ENCODE measurements at places on chromosomes 5 and 9.

DNA sequence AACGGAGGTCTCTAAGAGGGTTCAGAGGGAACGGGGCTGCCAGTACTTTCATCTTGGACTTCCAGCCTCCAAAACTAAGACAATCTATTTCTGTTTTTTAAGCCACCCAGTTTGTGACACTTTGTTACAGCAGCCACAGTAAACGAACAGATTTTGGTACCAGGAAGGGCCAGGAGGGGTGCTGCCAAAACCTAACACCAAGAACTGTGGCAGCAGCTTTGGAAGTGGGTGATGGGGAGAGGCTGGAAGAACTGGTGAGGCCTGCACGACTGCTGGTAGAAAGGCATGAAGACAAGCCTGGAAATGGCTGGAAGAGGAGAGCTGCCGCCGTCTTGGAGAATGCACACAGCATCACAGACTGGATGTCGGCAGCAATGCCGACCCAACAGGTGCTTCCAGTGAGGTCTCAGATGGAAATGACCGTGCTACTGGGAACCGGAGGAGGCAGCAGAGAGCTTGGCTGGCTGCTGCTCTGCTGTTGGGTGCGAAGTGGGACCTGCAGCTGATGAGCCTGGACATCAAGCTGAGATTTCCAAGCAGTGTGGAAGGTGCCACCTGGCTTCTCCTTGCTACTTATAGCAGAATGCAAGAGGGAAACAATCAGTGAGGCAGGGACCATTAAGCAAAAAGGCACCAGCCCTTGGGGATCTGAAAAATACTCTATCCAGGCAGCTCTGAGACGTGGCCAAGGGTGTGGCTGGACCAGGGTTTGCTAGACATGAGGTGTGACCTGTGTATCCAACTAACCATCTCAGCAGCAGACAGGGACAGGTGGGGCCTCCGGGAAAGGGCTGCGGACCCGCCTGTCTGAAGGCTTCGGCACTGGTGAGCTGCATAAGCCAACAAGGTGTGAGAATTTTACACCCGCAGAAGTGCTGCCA lies 4.7 kb upstream of the TMEM210 start:
- DNase-seq = no peak

DNA sequence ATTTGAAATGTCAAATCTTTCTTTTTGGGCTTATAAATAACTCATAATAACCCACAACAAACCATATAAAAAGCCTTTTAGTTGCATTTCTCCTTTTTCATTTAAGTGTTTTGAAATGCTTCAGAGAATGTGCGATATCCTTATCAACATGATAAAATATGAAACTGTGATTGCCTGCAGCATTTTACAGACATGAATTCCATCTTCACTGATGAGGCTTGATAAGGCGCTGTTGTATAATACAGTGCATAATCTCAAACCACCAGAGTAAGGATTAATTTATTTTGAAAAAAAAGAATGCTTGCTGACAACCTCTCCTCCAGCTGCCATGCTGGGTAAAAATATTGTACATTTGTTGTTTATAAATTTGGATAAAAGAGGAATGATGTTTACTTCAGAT lies 216.8 kb downstream of the PBX3 start:
- no peak for DNase-seq

GRCh38 chr5:80764786-80765185 lies 110.0 kb upstream of the DHFR start:
- no peak for DNase-seq

GRCh38 chr5:79898611-79899010 lies 92.5 kb downstream of the MTX3 start:
- DNase-seq = no peak

GRCh38 chr9:115015018-115015635 lies 84.7 kb upstream of the TNFSF8 start:
- DNase-seq = no peak

DNA sequence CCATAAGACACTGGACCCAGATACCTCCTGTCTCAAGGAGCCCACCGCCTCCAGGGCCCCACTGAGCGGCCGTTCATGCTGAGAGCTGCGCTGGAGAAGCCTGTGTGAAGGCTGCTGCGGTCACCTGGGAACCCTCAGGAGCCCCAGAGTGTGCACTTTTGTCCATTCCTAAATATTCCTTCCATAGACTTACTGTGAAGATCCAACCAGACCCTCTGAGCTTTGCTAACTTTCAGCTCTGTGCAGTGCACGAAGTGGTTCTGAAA lies 119.5 kb downstream of the COL23A1 start:
- DNase-seq = no peak

GRCh38 chr9:124054582-124055227 lies 43.1 kb downstream of the LHX2 start:
- DNase-seq = no peak

GRCh38 chr5:63351164-63351563 lies 611.1 kb downstream of the HTR1A start:
- DNase-seq = no peak

GRCh38 chr5:95718203-95718602 lies 12.9 kb upstream of the RHOBTB3 start:
- DNase-seq = no peak

DNA sequence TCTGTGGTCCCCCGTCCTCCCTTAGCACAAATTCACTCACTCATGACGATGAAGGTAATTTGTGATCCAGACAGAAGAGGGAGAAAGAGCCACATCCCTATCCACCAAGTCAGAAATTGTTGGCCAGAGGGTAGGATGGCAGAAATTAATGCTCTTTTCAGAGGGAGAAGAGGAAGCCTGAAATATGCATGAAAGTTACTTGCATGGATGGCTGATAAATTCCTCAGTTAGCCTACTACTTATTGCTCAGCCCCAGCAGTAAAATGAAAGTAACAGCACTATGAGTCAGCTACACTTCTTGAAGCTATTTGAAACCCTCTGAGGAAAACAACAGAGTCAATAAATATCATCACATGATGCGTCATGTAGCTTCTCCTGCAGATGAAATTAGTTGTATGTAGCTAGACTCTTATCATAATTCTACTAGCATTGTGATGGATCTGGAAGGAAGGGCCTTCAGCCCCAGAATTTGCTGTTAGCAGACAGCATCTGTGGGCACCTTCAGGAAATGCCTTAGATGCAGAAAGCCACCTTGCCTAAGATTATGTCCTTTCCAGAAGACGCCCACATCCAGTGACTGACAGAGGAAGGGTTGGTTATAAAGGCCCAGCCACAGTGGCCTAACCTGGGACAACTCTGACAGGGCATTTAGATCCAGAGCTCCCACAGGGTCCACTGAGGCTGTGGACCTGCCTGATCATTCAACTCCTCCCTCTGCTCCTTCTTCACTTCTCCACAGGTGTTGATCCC lies 81.2 kb upstream of the CCDC112 start:
- no peak for DNase-seq

DNA sequence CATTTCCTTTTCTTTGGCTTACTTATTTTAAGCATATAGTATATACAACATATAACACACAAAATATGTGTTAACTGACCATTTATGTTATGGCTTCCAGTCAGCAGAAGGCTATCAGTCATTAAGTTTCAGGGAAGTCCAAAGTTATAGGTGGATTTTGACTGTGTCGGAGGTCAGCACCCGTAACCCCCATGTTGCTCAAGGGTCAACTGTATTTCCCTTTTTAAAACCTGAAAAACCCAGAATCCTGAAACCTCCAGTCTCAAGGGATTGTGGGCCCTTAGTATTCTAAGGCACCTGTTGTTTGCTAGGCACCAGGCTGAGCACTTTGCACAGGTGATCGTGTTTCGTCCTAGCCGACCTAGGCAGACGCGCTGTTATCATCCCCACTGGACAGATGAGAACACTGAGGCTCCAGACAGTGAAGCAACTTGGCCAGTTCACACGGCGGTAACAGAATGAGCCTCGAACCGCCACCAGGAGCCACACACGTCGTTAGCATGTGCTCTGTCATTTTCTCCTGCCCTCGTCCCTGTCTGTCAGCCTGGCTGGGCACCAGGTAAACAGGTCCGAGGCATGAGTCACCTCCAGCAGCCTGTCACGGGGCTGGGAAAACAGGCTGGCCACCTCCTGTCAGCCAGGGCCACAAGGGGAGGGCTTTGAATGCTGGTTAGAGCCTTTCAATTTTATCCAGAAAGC lies 39.9 kb downstream of the DUSP1 start:
- DNase-seq = no peak

- DNase-seq = no peak
Measured at GRCh38 chr5:160521392-160521663, 99.7 kb downstream of the PTTG1 start.

- no peak for DNase-seq
Measured at GRCh38 chr5:83370957-83371356, 100.6 kb upstream of the VCAN start.

GRCh38 chr5:87154191-87154590 lies 113.5 kb upstream of the RASA1 start:
- no peak for DNase-seq

DNA sequence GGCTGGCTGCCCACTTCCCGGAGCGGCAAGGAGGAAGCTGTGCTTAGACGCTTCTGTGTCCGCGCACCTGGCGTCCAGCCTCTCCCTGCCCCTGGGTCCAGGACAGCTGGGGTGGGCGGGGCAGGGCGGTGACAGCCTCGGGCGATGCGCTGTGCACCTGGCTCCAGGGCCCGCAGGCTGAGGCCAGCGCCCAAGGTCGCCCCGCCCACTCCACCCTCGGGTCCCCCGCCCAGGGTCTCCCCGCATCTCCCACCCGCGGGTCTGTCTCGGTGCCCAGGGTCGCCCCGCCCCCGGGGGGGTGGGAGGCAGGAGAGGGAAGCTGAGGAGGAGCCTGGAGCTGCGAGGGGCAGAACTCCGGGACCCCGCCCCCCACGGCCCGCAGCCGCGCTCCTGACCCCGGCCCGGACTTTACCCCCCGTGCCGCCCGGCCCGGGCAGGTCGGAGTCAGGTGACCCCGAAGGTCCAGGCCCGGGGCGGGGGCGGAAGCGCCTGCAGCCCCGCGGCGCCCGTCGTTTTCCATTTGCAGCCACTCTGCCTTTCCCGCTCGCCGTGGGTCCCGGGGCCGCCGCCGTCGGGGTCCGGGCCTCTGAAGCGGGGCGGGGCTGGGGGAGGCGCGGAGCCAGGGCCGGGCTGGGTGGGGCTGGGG lies at the start of gene ENTPD8:
ENTPD8 (minus strand) TSS at position 69 of the 646 bp plus-strand sequence. CDS start 3,072 bp downstream, outside the sequence.
- DNase-seq = no peak

GRCh38 chr5:74630453-74631066 lies 10.0 kb downstream of the ENC1 start:
- DNase-seq = no peak

DNA sequence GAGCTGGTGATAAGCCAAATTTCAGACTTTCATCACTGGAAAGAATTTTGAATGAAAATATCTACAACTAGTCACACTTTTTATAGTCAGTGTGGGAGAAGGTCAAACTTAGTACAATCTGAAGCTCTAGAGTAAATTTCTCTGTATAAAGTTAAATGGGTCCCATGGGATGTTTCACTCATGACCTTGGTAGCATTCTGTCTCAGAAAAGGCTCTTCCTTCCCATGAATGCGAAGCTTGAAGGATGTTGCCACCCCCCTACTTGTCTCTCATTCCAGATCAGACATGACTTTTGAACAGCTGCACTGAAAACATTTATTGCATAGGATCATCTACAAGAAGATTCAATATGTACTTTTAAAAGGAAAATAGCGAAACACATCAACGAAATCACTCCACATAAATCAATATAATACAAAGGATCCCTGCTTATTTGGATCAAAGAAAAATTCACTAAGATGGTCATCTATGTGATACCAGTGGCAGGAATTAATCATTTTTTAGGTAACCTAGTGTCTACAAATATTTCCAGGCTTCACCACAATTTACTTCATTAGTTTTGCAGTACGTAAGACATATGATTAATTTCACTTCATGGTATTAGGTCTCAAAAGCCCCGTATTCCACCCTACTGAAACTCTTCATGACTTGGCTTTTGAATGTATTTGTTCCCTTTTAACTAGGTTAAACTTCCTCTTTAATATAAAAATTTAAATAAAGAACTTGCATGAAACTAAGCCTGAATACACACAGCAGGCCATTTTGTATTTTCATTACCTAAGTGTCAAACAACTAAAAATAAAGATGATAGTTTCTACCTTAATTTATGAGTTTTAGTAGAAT lies 4.4 kb downstream of the ST8SIA4 start:
- DNase-seq = no peak

DNA sequence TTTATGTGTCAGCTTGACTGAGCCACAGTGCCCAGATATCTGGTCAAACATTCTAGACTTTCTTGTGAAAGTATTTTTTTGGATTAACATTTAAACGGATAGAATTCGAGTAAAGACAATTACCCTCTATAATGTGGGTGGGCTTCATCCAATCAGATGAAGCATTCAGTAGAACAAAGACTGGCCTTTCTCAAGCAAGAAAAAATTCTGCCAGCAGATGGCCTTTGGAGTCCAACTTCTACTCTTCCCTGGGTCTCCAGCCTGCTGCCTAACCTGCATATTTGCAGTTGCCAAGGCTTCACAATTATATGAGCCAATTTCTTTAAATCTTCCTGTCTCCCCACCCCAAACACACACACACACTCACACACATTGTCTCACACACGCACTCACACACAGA lies 86.4 kb downstream of the MED10 start:
- no peak for DNase-seq

GRCh38 chr5:3258050-3258449 lies 337.6 kb upstream of the IRX1 start:
- DNase-seq = no peak

DNA sequence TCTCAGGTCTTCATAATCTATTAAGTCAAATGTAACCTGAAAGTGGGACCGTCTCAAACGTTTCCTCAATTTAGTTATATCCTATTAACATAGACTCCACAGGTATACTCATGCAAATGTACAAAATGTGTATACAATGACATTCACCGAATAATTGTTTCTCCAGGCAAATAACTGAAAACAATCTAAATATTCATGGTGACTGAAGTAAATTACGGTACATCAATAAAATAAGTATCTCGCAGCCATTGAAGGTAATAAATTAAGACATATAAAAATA lies 482 bp downstream of the IARS1 start:
- DNase-seq = no peak

GRCh38 chr5:57783693-57784092 lies 301.1 kb upstream of the ACTBL2 start:
- no peak for DNase-seq

DNA sequence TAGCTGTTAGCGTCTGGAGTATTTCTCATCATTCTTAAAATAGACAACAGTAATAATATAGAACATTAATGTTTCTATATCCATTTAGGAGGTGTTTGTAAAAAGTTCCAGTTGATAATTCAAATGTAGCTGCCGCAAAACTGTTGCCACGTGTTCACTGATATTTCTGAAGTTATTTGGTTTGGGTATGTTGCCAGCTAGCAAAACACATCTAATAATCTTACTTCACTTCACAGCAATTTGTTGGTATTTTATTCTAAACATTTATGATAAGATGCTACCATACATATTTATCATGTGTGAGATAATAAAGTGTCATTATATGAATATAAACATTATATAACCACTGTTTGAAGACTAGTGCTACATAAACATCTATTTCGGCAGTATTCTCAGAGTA lies 101.6 kb downstream of the CDH12 start:
- no peak for DNase-seq

GRCh38 chr9:110712955-110713354 lies 44.4 kb downstream of the MUSK start:
- DNase-seq = no peak

GRCh38 chr9:73152953-73153352 lies 1.3 kb downstream of the ANXA1 start:
- DNase-seq = no peak

Measured in activated CD8-positive, alpha-beta memory T cell treated with anti-CD3 and anti-CD28 coated beads for 4 hours (primary cell).